ENCODE measurements at places on chromosomes 2 and 18.
A peak's percentile ranks its signal among the peaks of the same experiment; 100 is the strongest.

DNA sequence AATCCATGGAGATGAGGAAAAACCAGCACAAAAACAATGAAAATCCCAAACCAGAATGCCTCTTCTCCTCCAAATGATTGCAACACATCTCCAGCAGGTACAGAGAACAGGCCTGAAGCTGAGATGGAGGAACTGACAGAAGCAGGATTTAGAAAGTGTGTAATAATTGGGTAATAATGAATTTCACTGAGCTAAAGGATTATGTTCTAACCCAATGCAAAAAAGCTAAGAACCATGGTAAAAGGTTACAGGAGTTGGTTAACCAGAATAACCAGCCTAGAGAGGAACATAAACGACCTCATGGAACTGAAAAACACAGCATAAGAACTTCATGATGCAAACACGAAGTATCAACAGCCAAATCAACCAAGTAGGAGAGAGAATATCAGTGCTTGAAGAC lies 13.7 kb upstream of the SERPINB11 start:
- DNase-seq = no peak

DNA sequence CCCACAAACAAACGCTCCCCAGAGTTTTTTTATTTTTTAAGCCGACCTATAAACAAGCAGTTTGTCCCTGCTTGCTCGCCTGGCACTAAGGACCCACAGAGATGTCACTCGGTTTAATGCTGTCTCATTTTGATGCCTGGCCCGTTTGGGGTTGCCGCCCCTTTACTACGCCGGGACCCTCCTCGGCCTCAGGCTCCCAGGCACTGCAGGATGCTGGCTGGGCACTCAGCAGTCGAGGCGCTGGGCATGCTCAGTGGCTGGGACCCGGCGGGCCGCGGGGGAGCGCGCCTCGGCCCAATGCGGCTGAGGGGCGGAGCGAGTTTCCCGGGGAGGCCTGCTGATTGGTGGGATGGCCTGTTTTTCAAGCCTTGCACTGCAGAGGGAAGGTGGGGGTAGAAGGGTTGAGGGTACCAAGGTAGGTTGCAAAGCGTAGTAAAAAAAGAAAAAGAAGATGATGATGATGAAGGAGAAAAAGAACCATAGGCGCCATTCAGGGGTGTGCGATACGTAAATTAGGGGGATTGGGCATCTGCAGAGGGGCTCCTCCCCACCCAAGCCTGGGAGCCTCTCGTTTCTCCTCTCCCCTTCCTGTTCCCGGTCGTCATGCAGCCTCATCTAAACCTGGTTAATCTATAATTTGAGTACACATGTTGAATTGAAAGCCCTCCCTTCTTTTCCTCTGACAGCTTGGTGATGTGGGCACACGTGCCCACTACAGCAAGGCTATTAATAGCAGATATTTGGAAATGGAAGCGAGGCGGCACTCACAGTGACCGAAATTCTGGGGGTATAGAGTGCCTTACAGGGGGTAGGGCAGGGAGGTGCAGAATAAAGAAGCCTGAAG lies 1.5 kb upstream of the IRS1 start:
- DNase-seq = peak; percentile 91

- DNase-seq = no peak
Measured at GRCh38 chr2:96147593-96148201, 2.5 kb upstream of the DUSP2 start.

- no peak for DNase-seq
Measured at GRCh38 chr2:136010126-136010525, 24.7 kb upstream of the DARS1 start.

DNA sequence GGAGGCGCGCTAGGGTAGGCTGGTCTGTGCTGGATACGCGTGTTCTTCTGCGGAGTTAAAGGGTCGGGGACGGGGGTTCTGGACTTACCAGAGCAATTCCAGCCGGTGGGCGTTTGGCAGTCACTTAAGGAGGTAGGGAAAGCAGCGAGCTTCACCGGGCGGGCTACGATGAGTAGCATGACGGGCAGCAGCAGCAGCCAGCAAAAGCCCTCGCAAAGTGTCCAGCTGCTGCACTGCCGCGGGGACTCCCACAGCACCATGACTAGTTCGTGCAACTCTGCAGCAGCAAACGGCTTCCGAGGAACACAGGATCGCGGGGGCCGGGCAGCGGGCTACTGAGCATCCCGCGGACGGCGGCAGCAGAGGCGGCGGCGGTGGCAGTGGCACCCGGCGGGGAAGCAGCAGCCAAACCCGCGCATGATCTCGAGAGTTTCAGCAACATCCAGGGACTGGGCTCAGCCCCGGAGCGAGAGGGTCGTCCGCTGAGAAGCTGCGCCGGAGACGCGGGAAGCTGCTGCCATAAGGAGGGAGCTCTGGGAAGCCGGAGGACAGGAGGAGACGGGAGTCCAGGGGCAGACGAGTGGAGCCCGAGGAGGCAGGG lies 368 bp downstream of the TMEFF2 start:
- DNase-seq = no peak

DNA sequence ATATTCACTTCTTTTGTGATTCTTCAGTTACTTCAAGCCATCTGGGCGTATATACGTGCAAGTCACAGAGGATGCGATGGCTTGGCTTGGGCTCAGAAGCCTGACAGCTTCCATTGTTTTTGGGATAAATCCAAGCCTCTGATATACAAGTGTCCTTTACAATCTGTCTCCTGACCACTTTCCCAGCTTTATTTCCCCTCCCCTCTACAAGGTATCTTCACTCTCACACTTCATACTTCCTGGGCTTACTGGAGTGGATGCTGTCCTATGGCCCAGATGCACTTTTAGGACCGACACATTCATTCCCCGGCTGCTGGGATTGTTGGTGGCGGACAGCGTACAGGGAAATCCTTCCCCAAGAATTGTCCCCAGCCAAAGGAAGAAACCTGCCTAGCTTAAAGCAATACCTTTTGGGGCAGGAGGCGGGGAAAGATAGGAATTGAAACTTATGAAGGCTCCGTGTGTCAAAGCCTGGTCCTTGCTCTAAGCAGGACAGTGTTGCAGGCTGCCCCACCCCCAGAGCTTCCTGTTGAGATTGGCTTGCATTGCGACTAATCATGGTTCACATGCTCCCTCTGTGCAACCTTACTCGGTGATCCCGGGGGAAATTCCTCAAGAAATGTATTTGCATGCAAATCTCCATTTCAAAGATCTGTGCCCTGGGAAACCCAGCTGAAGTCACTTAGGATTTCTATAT lies 802.9 kb upstream of the ID2 start:
- no peak for DNase-seq

- DNase-seq = no peak
Measured at GRCh38 chr18:35348001-35348400, 3.8 kb upstream of the ZNF24 start.

GRCh38 chr2:104431701-104432121 lies 422.2 kb upstream of the POU3F3 start:
- peak; percentile 32 for DNase-seq

GRCh38 chr2:138516030-138516704 lies 14.6 kb downstream of the SPOPL start:
- DNase-seq = no peak

DNA sequence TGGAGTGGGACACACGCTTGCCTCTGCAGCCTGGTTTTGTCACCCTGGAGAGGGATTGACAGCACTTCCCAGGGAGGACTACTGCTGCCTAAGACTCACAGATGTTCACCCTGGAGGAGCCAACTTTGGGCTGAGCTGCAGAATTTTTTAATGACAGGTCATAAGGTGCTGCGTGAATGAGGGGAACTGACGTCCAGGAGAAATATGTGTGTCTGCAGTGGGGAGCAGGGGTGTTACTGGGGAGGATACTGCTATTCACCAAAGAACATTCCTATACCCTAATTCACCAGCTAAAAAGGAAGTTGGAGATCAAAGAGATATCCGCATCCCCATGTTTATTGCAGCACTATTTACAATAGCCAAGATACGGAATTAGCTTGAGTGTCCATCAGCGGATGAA lies 144.4 kb downstream of the MGAT5 start:
- no peak for DNase-seq

GRCh38 chr18:45626330-45627203 lies 11.3 kb downstream of the SLC14A2 start:
- no peak for DNase-seq

DNA sequence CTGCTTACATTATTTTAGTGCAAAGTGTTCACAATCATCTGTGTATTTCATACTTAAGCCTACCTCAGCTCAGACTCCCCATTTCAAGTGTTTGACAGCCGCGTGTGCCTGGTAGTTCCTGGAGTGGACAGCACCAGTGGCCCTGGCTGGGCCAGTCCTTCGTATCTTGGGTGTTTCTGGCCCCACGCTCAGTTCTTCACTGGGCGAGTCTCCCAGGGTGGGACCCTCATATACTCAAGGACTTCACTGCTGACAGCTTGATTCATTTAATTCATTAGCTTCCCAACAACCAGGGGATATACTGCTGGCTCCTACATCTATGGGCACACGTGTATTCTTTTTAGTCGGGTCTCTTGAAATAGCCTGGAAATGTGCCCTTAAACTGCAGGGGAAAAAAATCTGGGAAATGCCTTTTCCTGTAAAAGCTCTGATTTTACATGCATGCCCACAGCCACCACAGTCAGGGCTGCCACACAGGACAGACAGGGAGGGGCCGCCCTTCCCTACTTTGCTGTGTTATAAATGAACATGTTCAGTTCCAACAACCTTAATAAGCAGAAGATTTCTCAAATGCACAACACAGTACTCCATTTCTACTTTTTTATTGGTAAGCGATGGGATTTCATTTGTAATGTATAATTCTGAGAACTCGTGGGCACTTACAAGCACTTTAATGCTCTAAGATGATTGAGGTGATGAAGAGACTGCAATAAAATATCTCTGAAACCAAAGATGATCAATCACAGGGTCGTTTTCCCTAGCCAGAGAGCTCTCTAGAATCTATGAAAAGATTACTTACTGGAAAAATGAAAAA lies 205.5 kb upstream of the REV1 start:
- no peak for DNase-seq

GRCh38 chr2:49162151-49162550 lies 7.8 kb upstream of the FSHR start:
- no peak for DNase-seq

All from HT-29 (cell line).